ENCODE measurements at places on chromosomes 16 and 17.

GRCh38 chr17:39101091-39101490 is 50.3 kb downstream of the PLXDC1 start:
- no peak for DNase-seq

DNA sequence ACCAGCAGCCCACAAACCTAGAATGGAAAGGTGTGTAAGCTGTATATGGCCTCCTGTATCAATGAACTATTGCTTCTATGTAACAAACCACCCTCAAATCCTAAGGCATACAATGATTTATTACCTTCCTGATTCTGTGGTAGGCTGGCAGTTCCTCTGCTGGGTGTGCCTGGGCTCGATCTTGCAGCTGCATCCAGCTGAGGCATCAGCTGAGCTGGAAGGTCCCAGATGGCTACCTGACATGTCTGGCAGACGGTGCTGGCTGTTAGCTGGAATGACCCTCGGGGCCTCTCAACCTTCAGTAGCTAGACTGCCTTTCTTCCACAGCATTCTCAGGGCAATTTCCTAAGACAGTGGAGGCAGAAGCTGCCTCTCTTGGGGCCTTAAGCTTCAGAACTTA is 152.7 kb downstream of the RAB11FIP4 start:
- no peak for DNase-seq

GRCh38 chr17:72950242-72950931 is 142.1 kb downstream of the SLC39A11 start:
- DNase-seq, result no peak

DNA sequence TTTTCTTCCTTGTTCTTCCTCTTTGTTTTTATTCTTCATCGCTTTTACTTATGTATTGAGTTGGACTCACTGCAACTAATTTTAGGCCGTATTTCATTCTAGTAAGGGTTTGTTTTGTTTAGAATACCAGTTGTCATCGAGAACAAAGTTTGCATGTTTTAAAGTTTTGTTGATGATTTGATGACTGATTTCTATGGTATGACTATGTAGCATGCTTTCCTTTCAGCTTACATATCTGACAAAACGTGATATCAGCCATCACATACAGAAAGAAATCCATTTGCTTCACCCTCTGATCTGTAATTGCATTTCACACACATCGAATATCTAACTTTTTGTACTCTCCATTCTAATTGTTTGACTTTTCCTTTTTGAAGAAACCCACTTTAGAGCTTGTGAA is 4.0 kb downstream of the PRKCA start:
- no peak for DNase-seq

GRCh38 chr16:81625544-81626153 is 153.4 kb upstream of the PLCG2 start:
- DNase-seq, result no peak

DNA sequence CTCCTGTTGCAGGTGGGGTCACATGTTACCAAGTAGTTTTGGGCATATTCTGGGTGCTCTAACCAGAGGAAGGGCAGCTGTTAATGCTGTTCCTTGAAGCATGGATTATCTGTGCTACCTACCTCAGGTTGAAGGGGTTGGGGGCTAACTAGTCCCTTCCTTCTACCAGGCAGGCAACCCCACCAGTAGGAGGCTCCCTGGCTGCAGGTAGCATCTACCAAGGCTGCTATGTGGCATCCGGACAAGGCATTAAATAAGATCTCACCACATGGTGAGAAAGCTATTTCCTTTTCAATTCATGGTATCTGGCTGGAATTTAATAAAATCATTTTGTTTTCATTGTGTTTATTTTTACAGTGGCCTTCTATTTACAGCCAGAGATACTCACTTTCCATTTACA is 62.5 kb downstream of the CACNG3 start:
- DNase-seq, result no peak

DNA sequence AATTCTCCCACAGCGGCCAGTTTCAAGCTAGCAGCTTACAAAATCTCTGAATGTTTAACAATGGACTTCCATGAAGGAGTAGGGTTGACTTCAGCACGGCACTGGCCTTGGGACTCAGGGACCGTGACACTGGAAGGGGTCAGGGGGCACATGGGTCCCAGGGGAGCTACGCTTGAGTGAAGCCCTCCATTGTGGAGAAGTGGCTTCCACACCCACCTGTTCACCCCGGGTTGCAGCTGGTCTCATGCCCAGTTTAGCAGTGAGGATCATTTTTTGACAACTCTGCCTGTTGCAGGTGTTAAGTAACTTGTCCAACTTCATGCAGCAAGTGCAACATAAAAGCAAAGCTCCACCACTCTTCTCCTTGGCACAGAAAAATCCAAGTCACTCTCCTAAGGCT is 510.2 kb downstream of the CDH13 start:
- no peak for DNase-seq

DNA sequence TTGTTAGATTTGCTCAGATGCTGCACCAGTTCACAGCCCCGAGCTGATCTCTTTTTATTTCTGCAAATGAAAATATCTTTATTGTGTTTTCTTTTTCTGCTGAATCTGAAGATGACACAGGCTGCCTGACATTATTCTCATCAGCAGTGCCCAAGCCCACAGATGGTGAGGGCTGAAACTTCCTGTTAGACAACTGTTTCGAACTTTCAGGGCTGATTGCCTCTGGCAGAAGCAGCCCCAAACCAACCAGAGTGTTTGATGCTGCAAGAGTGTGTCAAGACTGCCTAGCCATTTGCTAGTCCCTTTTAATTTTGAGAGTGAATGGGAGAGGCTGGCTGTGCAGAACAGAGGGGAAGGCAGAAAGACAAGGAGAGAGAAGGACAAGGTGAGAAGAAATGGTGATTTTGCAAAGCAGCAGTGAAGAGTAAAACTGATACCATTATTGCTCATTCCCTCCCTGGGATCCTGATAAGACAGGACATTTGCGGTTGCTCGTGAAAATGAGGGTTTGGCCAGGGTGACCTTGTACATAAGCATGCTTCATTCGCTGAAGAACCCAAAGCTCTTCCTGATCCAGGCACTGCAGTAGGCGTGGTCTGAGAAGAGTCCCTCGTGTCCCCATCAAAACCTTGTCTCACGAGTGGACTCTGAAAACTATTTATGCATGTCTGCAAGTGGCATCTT is 77.2 kb downstream of the TMEM114 start:
- no peak for DNase-seq

DNA sequence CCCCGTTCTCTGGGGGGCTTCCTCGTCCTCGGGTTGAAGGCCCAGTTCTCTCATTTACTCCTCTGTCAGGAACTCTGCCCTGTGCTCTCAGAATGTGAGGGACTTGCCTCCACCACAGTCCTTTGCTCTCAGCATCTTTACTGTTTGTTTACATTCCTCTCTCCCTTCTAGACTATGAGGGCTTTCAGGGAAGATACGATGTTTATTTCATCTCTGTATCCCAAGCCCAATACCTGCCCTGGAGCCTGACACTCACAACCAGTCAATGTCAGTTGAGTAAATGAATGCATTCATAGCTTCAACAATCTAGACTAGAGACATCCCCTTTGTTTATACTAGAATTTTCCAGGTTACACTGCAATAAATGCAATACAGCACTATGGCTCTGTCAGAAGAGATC is 409.6 kb upstream of the CDH11 start:
- no peak for DNase-seq

DNA sequence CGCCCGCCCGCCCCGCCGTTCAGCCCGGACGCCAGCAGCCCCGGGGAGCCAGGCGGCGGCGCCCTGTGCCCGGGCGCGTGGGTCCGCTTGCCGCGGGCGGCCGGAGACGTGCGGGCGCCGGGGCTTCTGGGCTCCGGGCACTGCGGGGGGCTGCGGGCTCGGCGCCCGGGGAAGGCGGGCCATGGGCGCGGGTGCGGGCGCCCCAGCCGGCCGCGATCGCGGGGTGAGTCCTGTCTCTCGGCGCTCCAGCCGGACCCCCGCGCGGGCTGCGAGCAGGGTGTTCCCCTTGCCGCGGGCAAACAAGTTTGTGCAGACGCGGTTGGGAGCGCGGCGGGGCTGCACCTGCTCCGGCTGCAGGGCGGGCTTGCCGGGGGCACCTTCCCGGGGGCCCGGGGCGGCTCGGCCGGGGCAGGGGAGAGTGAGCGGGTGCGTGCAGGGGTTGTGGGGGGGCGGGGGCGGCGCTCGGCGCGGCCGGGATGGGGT is 292 bp downstream of the WSCD1 start:
- DNase-seq, result no peak

DNA sequence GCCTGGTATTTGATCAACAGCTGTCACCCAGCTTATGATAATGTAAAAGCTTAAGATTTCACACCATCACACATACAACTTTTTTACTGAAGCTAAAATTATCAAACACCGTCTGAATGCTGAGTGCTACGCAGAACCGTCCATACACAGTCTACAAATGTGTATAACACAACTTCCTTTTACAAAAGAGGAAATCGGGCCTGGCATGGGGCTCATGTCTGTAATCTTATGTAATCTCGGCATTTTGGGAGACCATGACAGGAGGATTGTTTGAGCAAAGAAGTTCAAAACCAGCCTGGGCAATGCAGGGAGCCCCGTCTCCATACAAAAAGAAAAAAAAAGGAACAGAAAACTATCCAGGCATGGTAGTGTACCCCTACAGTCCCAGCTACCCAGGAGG is 19.6 kb upstream of the QRICH2 start:
- DNase-seq, result no peak

DNA sequence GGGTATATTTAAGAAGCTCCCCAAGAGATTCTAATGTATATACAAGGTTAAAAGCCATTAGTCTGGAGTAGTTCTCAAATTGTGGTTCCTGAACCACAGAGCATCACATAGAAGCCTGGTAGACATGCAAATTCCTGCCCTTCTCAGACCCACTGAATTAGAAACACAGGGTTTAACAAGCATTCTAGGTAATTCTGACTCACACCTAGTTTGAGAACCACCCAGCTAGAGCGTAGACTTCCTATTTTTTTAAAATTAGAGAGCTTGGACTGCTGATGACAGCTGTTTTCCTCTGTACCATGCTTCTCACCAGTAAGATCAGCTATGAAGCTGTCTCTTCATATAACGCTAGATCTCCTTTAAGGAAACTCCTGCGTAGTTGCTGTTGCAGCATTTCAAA is 50.6 kb downstream of the HS3ST3B1 start:
- DNase-seq, result no peak

- no peak for DNase-seq
Observed at GRCh38 chr16:74309789-74310781, 13.5 kb downstream of the PSMD7 start.

DNA sequence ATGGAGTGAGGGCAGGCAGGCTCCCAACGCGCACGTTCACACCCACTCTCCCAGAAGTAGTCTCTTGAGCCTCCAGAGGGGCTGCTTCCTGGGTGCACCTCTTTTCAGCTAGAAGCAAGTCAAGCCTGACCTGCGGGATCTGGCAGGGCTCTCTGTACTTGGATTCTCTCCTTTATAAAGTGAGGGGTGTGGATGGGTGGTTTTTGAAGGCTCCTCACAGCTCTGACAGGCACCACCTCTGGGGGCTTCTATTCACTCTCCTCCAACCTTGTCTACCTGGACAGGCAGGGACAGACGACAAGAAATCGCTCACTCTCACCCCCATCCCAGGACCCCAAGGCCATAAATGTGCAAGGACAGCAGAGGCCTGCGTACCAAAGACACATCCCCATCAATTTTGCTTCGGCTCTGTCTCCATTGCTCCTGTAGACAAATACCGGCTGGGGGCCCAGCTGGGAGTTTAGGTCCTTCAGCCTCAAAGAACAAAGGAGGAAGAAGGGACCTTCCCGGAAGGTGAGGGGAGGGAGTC is 814 bp upstream of the DYNLL2 start:
- no peak for DNase-seq

DNA sequence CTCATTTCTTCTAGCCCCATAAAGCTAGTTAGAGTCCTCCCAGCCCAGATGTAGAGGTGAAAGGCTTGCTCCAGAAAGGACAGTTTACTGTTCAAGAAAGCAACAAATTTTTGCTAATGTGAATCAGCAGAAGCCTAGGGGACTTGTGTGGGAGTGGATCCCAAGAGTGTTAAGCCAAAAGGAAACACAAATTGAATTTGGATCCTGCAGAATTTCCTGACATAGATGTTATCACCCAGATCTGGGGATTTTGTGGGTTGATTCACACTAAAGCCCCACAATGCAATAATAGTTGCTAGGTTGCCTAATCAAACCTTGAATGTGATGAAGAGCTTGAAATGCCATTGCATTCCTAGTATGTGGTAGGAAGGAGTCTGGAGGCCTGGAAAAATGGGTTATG is 135.2 kb upstream of the HS3ST3A1 start:
- DNase-seq, result no peak

GRCh38 chr17:50205111-50205962 is 3.9 kb upstream of the COL1A1 start:
- no peak for DNase-seq

DNA sequence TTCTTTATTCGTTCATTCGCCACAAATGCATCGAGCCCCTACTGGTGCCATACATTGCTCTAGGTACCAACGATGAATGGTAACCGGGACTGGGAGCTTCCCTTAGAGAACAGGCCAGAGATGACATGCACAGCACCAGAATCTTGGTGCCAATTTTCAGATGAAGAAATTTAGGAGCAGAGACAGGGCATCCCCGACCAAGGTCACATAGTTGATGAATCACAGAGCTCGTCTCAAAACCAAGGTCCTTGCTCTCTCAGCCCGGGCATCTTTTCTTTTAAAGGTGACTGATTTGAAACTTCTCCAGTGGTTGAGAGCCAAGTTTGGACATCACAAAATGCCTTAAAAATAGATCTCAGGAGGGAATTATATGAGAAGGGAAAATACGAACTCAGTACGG is 73.2 kb upstream of the C16orf82 start:
- DNase-seq, result no peak

DNA sequence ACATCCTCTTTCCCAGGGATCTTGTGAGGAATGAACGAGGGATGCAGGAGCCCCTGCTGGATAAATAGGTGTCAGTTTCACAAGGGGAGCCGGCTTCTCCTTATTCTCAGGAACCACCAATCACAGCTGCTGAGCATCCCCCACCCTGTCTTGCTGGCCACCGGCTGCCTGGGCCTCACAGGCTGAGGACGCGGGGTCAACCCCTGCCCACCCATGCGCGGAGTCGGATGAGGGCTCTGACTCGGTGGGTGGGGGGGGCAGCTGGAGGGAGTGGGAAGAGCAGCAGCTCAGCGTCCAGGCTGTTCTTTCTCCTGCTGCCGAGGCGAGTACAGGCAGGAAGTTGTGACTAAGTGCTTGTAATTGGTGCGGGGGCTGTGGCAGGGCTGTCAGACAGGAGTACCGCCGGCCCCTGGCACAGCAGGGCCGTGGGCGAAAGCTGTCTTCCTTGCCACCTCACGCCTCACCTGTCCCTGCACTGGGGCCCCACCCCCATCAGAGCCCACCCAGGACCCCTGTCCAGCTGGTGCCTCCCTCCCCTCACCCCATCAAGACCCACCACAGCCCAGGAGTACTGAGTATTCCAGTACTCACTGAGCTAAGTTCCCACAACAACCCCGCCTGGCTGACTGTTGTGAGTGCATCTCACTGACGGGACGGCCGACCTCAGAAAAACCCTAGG is 11.0 kb upstream of the DPEP1 start:
- peak; percentile 58 for DNase-seq

- DNase-seq, result no peak
Observed at GRCh38 chr17:77373299-77374169, 232.8 kb downstream of the SEC14L1 start.

GRCh38 chr16:84913315-84913714 is 93.5 kb downstream of the CRISPLD2 start:
- DNase-seq, result no peak

- DNase-seq, result no peak
Observed at GRCh38 chr17:43027091-43028032, 2.3 kb downstream of the RND2 start.
